ENCODE measurements at places on chromosomes 7 and 10.

DNA sequence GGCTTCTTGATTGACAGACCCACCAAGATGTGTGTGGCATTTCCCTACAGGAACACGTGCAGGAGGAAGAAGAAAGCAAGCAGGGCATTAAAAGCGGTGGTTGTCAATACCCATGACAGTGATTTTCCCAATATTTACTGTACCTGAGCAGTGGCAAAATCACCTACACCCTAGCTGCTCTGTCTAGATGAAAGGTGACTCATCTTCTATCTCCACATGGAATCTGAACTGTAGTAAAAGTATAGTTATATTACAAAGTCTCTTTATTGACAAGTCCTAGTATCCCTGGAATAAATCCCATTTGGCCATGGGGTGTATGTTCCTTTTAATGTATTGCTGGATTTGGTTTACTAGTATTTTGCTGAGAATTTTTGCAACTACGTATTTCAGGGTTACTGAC is 458.8 kb upstream of the SORCS1 start:
- DNase-seq = no peak

GRCh38 chr7:45582136-45582749 is 8.1 kb downstream of the ADCY1 start:
- DNase-seq = no peak

DNA sequence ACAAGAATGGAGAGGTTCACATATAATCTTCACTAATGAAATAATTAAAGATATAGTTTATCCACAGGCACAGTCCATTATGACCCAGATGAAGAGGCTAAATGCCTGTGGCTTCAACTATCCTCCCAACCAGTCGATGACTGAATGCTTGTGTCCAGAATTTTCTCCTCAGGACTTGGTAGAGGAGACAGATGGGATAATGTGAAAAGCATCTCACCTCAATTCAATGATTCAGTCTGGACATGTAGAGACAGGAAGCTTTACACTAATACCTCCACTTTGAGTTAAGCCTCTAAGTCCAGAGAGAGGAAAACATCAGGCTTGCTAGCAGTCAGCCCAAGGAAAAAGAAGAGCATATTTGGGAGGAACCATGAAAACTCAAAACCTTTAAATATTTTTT is 59.1 kb upstream of the COL1A2 start:
- DNase-seq = no peak

DNA sequence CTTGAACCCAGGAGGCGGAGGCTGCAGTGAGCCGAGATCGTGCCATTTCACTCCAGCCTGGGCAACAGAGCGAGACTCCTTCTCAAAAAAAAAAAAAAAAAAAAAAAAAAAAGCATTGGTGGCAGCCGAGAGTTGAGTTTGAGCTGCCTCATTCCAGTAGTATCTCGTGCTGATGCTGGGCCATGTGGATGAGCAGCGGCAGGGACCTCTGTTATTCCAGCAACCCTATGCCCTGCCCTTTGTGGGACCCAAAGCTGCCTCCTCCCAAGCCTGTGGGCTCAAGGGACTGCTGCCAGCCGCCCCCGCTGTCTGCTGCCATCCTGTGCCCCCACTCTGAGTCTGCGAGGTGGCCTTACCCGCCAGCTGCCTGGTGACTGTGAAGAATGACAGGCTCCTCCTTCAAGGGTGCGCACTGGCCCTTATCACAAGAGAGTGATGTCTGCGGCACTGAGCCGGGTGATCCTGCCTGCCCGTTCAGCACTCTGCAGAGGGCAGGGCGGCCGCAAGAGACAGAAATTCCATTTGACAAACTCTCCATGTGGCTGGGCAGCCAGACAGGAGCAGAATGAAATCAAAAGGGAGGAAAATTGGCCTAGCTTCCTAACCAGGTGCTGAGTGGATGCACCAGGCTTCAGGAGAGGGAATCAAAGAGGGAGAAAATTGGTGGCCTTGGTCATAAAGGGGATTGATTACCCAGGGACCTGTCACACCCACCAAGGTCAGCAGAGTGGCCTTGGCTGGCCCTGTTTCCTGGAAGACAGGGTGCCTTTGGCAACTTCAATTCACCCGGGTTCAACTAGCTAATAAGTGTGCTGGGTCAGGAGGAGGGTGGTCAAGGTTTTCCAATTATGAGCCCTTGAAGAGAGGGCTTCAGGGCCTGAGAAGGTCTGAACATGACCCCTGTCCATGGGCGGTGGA is 65.3 kb upstream of the ZMIZ1 start:
- DNase-seq = no peak

DNA sequence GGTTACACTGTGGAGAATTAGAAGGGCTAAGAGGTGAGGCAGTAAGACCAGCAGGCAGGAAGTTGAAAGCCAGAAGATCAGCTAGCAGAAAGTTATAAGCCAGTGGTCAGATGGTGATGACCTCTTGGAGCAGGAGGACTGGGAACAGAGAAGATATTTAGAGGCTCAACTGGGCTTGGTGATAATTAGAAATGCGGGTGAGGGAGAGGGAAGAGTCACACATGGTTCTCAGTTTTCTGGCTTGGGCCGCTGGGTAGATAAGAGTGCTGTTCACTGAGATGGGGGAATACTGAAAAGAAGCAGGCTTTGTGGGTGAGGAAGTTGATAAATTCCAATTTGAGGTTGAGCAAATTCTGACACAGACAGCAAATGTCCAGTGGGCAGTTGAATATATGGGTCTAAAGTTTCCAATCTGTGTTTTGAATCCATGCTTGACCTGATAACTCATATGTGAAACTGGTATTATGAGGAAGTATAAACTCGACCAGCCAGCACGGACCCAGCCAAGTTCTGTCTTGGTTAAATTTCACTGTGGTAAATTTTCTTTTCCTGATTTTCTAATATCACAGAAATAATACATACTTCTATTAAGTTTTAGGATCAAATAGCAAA is 22.7 kb downstream of the LSMEM1 start:
- no peak for DNase-seq

GRCh38 chr10:44977287-44978212 is 1.1 kb downstream of the DEPP1 start:
- DNase-seq = no peak

DNA sequence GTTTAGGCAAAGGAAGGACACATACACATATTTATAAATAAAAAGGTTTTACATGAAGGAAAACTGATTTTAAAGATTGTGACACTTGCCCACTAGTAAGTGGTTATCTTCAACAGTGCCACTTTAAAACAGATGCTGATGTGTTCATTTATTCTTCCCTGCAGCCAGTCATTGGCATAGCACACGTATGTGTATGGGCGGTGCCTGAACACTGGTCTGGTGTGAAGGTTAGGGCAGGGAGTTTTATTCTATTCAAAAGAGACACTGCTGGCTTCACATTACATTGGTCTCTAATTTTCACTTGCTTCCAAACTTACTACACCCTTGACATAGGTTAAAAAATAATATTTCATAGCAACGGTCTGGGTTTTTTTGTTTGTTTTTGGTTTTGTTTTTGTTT is 57.9 kb downstream of the NOD1 start:
- DNase-seq = no peak

GRCh38 chr7:133301444-133301843 is 48.6 kb downstream of the EXOC4 start:
- DNase-seq = no peak

- DNase-seq = no peak
Measured at GRCh38 chr10:129908406-129908805, 55.7 kb downstream of the EBF3 start.

DNA sequence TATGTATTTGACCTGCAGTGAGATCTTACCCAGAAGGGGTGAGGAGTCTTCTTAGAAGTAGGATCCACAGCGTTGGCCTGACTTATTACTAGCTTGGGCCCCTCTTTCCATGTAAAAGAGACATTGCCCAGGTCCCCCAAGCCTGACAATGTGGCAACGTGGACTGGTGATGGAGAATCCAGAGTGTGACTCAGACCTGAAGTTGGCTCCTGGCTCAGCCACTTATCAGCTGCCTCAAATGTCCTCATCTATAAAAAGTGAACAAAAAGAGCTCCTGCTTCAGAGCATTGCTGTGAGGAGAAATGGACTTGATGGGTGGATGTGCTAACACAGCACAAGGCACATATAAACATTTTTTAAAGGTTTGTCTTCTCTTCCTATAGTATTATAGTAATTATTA is 35.4 kb upstream of the TECTB start:
- DNase-seq = no peak
